ENCODE measurements at places on chromosomes 6 and 20.

- no peak for DNase-seq
Observed at GRCh38 chr20:38620441-38620840, 18.8 kb downstream of the ARHGAP40 start.

DNA sequence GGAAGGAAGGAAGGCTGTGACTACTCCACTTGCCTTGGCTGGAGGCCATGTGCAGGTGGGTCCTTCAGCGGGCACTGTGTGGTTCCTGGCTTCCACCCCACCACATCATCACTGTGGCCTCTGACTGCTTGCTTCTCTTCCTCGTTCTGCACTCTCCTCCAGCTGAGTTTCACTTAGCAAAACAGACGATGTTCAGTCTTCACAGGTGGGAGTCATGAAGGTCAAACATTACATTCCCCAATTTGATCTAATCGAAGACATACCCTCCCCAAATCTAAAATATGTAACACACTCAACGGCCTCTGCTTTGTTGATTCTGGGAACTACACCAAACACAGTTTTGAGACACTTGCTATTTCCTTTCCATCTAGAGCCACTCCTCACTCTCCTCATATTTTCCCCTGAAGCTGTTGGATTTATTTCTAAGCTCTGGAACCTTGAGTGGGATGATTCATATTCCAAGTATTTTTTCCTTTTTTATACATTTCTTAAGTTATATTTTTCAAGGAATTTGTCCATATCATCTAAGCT is 132.5 kb upstream of the FOXA2 start:
- DNase-seq = peak; percentile 72

- no peak for DNase-seq
Observed at GRCh38 chr6:160678230-160678629, 14.2 kb upstream of the LPA start.

DNA sequence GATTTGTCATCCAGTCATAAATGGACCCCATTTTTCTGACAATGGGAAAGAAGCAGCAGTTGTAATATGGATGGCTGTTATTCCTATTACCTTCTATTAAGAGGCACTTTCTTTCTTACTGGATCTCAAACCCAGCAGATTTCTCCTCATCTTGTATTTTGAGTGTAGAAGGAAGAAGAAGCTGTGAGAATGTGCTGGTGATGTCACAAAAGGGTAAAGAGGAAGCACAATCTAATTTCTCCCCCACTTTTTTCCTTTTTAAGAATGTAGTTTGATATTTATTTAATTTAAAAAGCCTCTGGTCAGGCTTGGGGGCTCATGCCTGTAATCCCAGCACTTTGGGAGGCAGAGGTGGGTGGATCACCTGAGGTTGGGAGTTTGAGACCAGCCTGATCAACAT is 100.0 kb upstream of the JARID2 start:
- DNase-seq = no peak

DNA sequence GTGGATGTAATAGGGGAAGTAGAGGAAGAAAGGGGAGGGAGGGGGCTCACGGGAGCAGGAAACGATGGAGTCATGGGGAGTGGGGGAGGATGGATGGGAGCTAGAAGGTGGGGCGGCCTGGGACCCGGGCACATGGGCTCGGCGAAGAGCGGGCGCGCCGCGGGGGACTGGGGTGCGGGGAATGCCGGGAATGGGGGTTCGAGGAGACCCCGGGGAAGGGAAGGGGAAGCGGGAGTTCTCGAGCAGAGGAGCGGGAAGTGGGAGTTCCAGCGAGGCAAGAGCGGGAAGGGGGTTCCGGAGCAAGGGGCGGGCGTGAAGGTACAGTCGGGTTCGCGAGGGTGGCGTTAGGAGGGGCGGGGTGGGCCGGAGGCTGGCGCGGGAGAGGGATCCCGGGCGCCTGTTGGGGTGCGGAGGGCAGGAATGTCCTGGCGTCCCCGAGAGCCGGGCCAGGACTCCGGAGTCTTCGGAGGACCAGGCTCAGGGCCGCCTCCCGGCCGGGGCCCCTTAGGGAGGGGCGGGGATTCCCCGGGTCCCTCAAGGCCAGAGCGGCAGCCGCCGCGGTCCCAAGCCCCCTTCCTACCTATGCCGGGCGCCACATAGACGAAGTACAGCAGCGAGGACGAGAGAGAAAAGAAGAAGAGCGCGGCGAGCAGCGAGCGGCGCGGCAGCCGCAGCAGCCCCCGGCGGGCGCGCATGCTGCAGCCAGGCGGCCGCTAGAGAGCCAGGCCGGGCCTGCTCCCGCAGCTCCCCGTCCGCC is 504 bp downstream of the B4GALT5 start:
- DNase-seq = peak; percentile 57

- DNase-seq = no peak
Observed at GRCh38 chr6:158760618-158761250, 58.4 kb downstream of the EZR start.

DNA sequence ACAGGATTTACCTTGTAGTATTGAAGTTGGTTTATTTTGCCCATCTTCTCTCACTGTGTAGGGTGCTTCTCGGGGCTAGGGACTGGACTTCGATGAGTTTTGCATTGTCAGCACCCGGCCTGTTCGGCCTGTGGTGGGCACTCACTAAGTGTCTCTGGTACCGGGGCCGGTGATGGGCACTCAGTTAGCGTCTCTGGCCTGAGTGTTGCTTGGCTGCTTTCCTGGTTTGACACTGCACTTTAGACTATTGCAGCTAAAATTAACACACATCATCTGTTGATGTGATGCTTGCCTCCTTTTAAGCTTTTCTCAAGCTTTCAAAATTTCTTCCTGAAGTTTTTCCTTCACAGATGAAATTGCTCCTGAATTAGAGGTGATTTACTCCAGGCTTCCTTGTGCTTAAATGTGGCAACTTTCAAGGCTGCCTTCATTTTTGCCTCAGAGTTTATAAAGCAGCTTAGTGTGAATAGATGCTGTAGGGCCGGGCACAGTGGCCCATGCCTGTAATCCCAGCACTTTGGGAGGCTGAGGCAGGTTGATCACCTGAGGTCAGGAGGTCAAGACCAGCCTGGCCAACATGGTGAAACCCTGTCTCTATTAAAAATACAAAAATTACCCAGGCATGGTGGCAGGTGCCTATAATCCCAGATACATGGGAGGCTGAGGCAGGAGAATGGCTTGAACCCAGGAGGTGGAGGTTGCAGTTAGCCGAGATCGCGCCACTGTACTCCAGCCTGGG is 41.7 kb upstream of the TULP4 start:
- DNase-seq = no peak

Data from hematopoietic multipotent progenitor cell treated with erythropoietin and hydrocortisone succinate and interleukin-3 and kit ligand, for 4 days (in vitro differentiated cells).